ENCODE measurements at places on chromosomes 5 and 9.

- DNase-seq, result no peak
Measured at GRCh38 chr9:29012911-29013310, 1439.6 kb upstream of the C9orf72 start.

GRCh38 chr5:35067985-35068384, 20.2 kb upstream of the AGXT2 start:
- no peak for DNase-seq

DNA sequence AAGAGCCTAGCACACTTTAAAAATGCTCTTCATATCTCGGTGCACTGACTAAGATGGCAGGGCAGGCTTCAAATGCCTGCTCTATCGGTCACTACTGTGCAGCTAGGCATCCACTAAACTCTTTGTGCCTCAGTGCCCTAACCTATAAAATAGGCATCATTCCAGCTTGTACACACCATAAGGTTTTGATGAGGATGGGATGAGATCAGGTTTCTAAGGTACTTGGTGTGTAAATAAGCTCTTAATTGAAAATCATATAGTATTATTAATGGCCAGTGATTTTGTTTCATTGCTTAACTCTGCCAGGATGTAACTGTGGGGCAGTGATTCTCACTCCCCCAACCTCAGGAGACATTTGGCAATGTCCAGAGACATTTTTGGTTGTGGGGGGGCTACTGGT, 78.5 kb downstream of the ALDH1A1 start:
- no peak for DNase-seq

- no peak for DNase-seq
Measured at GRCh38 chr9:101711330-101711941, 27.0 kb downstream of the GRIN3A start.

GRCh38 chr5:56169281-56169680, 63.8 kb downstream of the ANKRD55 start:
- no peak for DNase-seq

DNA sequence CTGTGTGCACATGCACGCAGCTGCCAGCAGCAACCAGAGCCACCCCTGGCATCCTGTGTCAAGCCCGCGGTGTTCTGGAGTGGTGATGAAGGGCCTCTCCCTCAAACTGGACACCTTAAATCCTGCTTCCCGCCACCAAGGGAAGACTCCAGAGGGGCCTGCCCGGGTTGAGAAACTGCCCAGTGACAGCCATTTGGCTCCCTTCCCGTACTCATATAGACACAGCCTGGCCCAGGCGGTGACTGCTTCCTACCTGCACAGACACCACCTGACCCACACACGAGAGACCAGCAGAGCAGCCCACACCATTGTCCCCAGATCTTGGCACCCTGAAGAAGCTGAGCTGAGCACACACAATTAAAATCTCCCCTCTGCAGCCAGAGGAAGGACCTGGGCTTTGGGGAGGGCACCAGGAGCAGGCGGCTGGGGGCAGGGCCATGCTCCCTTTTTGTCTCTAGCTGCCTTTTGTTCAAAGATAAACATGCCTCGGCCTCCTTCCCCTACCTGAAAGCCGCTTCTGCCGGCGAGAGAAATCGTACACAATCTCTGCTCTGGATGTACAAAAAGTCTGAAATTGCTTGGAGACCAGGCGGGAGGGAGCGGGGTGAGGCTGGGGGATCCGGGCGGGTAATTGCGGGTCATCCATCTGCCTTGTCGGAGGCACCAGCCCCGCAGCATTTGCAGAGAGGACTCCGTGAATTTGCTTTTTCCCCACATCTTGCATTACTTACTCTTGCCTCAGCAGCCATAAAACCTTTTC, 78.4 kb downstream of the TSPAN17 start:
- DNase-seq, result no peak

DNA sequence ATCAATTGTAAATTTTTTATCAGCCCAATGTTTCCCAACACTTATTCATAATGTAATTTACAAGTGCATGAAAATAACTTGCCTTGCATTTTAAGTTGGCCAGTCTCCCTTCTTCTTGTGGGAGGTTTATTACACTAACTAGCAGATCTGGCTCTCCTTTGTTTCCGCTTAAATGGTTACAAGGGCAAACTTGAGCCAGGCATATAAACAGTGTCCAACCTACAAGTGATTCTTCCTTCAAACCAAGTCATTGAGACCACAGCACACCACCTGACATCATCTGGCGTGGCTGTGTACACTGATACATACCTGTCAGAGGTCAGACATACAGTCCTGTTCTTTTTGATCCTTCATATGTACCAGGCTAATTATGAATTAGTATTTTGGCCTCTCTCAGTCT, 80.1 kb downstream of the ALDH1A1 start:
- no peak for DNase-seq

- no peak for DNase-seq
Measured at GRCh38 chr5:107663697-107664096, 7.0 kb downstream of the EFNA5 start.

DNA sequence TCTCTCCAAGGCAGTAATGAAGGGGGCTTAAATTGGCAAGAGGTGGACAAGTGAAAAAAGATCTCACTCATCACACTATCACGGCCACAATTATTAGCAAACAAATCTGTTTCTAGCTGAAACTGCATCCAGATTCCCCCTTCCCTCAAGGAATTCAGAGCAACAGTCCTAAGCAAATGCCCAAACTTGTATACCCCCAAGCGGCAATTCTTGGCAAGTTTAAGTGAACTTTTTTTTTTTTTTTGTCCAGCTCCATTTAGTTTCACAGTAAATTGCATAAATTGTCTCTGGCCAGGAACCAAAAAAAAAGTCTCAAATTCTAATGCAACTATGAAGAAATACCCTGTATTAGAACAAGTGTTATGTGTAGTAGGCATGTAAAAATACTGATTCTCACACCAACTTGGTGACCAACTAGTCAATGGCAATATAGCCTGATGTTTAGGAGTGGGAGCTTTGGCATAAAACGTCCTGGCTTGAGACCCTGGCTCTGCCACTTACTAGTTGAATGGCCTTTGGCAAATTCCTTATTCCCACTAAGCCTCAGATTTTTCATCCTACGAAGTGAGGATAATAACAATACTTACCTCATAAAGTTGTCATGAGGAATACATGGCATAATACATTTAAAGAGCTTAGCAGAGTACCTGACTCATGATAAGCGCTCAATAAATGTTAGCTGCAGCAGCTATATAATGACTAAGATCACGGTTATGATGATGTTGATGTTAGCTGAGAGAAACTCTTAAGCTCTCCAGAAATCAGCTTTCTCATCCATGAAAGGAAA, 193.2 kb downstream of the ADAMTSL1 start:
- no peak for DNase-seq

GRCh38 chr9:124262649-124262972, 4.9 kb downstream of the NEK6 start:
- no peak for DNase-seq

Measured in brain pericyte (primary cell).